Stimulated activated CD4-positive, alpha-beta T cell treated with anti-CD3 and anti-CD28 coated beads, Interleukin-4, amount 100 ng/mL, for 24 hours (primary cell): ENCODE measurements at places on chromosomes 2 and 18.
A peak's percentile ranks its signal among the peaks of the same experiment; 100 is the strongest.

- DNase-seq, result no peak
Measured at GRCh38 chr2:129744649-129745048, 234.8 kb upstream of the RAB6C start.

DNA sequence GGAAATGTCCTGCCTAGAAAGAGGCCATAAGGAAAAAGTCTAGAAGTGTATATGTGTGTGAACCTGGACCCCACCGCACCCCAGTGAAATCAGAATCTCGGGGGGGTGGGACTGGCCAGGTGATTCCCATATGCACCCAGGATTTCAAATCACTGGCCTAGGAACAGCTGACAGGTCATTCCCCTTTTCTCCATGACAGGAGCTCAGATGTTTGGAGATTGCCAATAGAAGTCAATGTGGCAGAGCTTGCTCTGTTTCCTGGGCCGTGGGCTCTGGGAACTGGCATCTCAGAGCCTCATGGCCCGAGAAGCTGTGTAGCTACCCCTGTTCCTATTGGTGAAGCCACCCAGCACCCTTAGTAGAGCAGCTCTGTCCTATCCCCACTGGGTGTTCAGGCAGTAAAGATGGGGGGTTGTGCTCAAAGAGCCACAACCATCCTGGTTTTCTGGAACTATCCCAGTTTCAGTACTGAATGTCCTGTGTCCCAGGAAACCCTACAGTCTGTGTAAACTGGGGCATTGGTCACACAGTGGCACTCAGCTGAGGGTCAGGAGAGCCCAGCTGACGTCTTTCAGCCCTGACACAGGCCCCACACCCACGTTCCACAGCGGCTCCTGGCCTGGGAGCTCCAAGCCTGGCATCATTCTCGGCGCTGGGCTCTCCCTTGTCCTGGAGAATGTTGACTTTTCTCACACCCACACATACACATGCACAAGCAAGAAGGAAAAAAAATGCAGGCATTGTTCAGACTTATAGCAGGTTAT is 18.9 kb downstream of the GNLY start:
- DNase-seq, result no peak

DNA sequence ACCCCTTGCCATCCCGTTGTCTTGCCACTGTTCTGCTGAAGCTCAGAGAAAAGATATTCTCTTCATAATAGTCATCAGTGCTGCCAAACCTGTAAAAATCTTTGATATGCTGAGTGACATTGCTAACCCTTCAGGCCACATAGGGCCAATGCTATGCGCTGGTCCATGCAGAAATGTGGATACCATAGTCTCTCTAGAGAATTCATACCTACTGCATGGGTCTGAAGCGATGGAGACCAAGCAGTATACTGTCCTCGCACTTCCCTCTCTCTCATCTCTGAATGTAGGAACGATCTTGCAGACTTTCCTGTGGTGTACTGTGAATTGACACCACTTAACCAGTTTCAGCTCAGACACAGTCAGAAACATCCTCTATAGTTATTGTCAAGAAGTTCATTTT is 17.9 kb upstream of the ANKRD44 start:
- no peak for DNase-seq

- DNase-seq, result peak; percentile 40
Measured at GRCh38 chr2:102367331-102367971, 11.9 kb downstream of the IL18R1 start.

DNA sequence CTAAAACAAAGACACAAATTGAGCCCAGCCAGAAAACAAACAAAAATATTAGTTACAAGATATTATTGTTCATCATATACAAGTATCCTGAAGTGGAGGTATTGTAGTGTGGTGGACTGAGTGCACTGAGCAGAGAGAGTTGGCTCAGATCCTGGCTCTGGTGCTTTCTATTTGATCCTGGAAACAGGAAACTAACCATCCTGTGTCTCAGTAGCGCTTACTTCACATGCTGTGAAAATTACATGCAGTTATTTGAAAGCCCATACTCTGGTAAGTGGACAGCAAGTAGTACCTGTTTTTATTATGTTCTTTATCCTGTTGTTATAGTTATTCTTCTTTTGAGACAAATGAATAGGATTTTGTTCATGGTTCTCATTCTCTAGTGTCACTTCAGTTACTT is 84.3 kb upstream of the CRIM1 start:
- DNase-seq, result no peak

DNA sequence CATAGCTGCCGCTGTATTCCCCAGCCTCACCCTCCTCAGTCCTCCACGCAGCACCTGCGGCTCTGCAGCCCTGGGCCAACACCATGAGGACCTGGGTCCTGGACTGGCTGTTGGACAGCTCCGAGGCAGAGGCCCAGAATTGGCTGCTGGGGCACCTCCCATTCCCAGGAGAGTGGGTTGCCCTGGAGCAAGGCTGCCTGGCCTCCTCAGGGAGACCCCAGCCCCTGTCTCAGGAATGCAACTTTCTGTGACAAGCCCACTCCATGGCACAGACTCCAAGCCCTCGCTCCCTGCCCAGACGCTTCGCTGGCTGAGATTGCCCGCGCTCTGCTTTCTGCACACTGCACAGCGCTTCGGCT is 33.0 kb downstream of the CYP26B1 start:
- no peak for DNase-seq

GRCh38 chr2:214451516-214452275 is 40.8 kb downstream of the VWC2L start:
- DNase-seq, result no peak

DNA sequence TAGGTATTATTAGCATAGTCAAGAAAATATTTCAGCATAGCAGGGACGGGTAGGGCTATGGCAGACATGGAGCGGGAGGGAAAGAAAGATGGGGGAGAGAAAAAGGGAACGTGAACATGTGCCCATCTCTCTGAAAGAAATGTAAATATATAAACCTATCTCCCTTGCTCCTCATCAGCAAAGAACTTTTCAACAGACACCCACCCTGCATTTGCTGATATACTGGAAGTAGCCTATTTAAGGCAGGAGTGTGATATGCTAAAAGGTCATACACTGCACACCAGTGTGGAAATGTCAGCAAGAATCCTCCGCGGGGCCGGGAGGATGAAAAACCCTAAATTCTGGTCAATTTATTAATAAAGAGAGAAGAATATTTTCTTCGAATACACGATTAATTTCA is 1.7 kb downstream of the MBOAT2 start:
- no peak for DNase-seq

- DNase-seq, result no peak
Measured at GRCh38 chr2:660586-661359, 16.4 kb downstream of the TMEM18 start.

DNA sequence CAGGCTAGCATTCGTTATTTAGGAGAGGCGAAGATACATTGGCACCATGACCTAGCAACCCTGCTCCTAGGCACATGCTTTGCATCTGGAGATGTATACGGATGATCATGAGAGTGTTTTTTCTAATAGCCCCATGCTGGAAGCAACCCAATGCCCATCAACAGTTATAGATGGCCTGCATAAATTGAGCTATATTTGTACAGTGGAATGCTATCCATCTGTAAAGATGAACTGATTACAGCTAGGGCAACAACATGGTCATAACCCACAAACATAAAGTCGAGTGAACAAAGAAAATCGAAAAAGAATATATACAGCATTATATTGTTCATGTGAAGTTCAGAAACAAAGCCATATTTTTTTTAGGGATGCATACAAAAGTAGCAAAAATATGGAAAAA is 20.6 kb upstream of the CHRNA1 start:
- DNase-seq, result no peak

- DNase-seq, result no peak
Measured at GRCh38 chr2:69345434-69345833, 41.6 kb downstream of the GFPT1 start.

DNA sequence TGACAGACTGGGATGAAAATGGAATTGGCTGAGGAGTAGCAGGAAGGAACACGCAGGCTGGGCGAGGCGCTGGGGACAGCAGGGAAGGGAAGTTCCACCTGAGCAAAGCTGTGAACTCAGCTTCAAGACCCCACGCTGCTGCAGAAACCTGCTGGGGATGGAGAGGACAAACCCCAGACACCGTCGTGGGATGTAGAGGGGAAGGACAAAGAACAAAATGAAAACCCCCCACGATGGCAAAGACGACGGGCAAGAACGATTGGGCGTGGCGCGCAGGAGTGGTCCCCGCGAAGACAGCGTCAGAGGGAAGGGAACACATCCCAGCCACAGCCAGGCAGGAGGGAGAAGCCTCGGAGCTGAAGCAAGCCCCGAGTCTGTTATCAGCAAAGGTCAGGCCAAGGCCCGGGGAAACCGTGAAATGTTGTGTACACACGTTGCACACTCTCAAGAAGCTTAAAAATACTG is 222.9 kb downstream of the NDUFA10 start:
- DNase-seq, result no peak

- DNase-seq, result no peak
Measured at GRCh38 chr2:37326285-37326684, 1.7 kb upstream of the PRKD3 start.

DNA sequence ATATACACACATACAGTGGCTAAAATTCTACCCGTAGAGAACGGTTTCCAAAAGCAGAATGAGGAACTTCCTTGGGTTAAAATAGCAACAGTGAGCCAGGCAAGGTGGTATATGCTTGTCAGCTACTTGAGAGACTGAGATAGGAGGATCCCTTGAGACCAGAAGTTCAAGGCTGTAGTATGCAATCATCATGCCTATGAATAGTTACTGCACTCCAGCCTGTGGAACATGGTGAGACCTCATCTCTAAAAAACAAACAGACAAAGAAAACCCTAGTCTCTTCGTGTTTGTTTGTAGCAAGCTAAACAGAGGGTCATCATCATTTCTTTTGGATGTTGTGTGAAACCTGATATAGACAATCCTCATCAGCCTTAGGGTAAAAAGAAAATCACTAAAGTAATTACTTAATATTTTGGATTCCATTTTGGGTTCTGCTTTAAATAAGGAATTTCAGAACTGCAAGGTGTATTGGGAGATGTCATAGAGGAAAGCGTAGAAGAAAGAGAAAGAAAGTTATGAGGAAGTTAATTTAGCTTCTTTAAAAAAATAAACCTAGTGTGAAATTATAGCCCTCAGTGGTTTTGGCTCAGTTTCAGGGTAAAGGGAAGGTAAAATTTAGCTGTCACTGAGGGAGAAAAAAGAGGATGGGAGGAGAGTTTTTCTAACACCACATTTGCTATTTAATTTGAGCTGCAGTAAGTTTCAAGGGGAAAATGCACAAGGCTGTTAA is 46.5 kb downstream of the PLEK start:
- DNase-seq, result no peak

- DNase-seq, result no peak
Measured at GRCh38 chr2:12057436-12058166, 311.2 kb downstream of the LPIN1 start.

DNA sequence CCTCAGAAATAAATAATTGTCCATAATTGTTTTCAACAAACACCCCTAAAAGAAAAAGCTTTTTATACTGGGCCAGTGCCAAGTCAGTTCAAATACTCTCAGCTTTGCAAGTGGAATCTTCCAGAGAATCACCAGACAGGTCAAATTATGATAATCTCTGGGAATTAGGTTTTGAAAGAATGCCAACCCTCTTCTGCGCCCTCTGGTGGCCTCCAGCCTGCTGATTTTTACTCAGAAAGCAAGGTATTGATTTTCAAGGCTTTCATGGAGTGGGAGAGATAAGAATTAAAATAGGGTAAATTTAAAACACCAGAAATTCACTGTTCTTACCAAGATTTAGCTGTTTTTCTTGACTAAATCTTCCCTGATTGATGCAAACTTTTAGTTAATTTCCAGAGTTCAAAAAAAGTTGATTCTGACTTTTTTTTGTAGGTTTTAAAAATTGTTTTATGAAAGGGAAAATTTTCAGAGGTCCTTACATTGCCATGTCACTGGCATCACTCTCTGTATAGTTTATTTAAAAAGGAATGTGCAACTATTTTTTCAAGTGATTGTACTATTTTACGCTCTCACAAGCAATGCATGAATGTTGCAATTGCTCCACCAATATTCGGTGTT is 282.9 kb upstream of the TNP1 start:
- no peak for DNase-seq

GRCh38 chr2:77834360-77835002 is 312.3 kb upstream of the LRRTM4 start:
- DNase-seq, result no peak

DNA sequence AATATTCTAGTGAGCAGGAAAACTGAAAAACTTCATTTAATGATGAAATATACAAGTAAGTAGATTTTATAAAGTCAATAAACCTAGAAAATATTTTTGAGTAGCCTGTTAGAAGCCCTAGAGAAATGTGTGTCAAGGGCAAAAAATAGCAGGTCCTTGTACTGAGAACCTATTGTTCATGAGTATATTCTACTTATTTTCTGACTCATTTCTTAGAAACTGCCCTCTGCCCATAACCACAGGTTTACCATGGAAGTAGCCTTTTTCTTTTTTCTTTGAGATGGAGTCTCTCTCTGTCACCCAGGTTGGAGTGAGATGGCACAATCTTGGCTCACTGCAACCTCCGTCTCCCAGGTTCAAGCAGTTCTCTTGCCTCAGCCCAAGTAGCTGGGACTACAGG is 19.4 kb upstream of the SELENOI start:
- DNase-seq, result no peak

GRCh38 chr2:209719034-209719433 is 52.6 kb upstream of the UNC80 start:
- no peak for DNase-seq

- peak; percentile 64 for DNase-seq
Measured at GRCh38 chr2:204325468-204325867, 219.8 kb upstream of the PARD3B start.

GRCh38 chr2:10661846-10662245 is 27.9 kb downstream of the NOL10 start:
- DNase-seq, result no peak

GRCh38 chr18:8515142-8515865 is 93.9 kb upstream of the RAB12 start:
- DNase-seq, result no peak

DNA sequence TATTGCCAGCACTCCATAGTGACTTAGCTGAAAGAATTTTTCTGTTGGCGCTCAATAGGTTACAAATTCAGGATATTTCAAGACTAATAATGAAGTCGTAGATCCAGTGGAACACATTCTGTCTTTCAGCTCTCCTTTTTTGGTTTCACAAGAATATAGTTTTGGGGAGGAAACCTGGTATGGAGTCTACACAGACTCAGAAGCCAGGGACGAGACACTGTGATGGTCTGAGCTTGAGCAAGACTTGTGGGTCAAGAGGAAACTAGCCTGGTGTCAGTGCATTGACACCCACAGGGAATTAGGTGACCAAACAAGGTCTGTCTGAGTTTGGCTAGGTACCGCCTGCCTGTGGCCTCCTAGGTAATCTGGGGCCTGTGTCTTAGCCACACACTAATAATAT is 26.9 kb downstream of the ARL4C start:
- DNase-seq, result no peak
